ENCODE measurements at places on chromosomes 7 and 10.
A peak's percentile ranks its signal among the peaks of the same experiment; 100 is the strongest.

DNA sequence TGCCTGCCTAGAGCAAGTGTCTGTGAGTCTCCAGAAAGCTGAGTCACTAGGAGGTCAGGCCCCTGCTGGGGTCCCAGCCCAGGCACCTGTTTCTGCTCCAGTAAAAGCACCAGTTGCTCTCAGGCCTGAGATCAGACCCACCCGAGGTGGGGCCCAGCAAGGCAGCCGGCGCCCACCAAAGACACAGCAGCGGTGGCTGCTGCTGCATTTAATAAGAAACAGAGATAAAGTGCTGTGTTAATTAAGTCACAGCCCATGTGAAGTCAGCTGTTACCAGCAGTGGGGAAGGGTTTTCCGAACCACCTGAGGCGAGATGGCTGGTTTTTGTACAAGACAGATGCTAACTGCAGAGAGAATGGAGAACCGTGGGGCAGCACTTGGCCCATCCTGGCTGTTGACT is 12.1 kb upstream of the LRRC18 start:
- peaks cover 4% of the 10 kb centered on the region for H3K27me3 ChIP-seq
- no peak for DNase-seq
- no peak overlapping the region for H3K27ac ChIP-seq
- no peaks in the 10 kb centered on the region for H3K36me3 ChIP-seq

DNA sequence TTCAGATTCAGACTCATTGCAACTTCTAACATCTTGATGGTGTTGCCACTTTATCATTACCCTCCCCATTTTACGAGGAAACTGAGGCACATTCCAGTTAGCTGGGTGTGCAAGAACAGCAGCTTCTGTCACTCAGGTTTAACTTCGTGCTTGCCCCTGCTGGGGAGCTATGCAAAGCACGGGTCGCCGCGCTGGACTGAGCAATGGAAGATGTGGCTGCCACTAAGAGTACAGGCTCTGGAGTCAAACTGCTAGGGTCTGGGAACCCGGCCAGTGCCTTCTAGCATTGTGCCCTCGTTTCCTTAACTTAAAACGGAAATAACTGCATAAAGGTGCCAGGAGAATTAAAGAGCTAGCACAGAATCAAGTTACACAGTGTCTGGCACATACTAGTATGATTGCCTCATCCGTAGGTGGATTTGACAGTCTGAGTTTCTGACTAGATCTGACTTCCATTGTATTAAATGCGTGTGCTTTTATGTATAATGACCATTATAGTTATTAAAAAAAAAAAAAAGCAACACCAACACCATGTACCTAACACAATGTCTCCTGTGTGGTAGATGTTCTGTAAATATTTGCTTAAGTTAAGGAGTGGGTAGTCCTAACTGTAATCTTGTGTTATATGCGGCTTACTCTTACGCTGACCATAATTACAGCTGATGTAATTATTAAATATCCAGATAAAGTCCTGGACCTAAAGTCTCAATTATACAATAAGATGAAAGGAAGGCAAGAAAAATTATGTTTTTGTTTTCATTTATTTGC is 842 bp downstream of the ZNF22 start:
- H3K4me3 ChIP-seq: peak overlapping the region; percentile 88
- H3K36me3 ChIP-seq: peaks cover 34% of the 10 kb centered on the region
- DNase-seq: peak; percentile 70
- peaks cover 40% of the 10 kb centered on the region for H3K4me1 ChIP-seq
- no peaks in the 10 kb centered on the region for H3K27me3 ChIP-seq

- no peaks in the 10 kb centered on the region for H3K4me1 ChIP-seq
- H3K27ac ChIP-seq: no peak overlapping the region
- H3K27me3 ChIP-seq: no peaks in the 10 kb centered on the region
- H3K4me3 ChIP-seq: no peak overlapping the region
- H3K36me3 ChIP-seq: peaks cover 20% of the 10 kb centered on the region
Measured at GRCh38 chr10:6364893-6365292, 162.2 kb downstream of the PFKFB3 start.

GRCh38 chr7:31805209-31805818 is 118.3 kb downstream of the PPP1R17 start:
- no peak overlapping the region for H3K4me3 ChIP-seq
- no peaks in the 10 kb centered on the region for H3K4me1 ChIP-seq
- no peak for DNase-seq

DNA sequence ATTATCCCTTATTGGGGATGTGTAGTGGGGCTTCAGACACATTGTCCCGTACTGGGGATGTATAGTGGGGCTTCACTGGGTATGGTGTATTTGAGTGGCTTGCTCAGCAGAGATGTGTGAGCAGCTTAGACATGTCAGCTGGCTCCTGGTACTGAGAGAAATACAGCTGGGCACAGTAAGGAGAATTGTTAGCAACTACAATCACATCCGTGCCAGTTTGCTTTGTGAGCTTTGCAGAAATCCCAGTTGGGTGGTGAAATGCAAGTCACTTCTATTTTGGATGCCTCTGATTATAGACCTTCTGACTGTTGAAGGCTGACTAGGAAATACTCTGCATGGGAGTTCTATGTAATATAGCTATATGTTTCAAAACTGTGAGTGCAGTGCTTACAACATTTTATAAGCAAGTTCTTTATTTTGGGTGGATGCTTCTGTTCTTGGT is 10.8 kb downstream of the CCNY start:
- H3K27me3 ChIP-seq: no peaks in the 10 kb centered on the region
- peaks cover 12% of the 10 kb centered on the region for H3K36me3 ChIP-seq
- no peak overlapping the region for H3K27ac ChIP-seq
- H3K4me3 ChIP-seq: no peak overlapping the region

- no peak overlapping the region for H3K27ac ChIP-seq
- H3K4me1 ChIP-seq: peaks cover 7% of the 10 kb centered on the region
Measured at GRCh38 chr10:24556750-24557742, 166.6 kb downstream of the ARHGAP21 start.

- DNase-seq: no peak
- no peaks in the 10 kb centered on the region for H3K36me3 ChIP-seq
- H3K4me1 ChIP-seq: no peaks in the 10 kb centered on the region
- H3K27me3 ChIP-seq: peaks cover 8% of the 10 kb centered on the region
- no peak overlapping the region for H3K4me3 ChIP-seq
- no peak overlapping the region for H3K27ac ChIP-seq
Measured at GRCh38 chr7:111741811-111742240, 179.5 kb upstream of the IMMP2L start.

GRCh38 chr7:29109899-29110298 is 36.4 kb downstream of the CPVL start:
- no peak overlapping the region for H3K4me3 ChIP-seq
- no peak for DNase-seq
- no peak overlapping the region for H3K27ac ChIP-seq
- H3K27me3 ChIP-seq: peaks cover 39% of the 10 kb centered on the region

DNA sequence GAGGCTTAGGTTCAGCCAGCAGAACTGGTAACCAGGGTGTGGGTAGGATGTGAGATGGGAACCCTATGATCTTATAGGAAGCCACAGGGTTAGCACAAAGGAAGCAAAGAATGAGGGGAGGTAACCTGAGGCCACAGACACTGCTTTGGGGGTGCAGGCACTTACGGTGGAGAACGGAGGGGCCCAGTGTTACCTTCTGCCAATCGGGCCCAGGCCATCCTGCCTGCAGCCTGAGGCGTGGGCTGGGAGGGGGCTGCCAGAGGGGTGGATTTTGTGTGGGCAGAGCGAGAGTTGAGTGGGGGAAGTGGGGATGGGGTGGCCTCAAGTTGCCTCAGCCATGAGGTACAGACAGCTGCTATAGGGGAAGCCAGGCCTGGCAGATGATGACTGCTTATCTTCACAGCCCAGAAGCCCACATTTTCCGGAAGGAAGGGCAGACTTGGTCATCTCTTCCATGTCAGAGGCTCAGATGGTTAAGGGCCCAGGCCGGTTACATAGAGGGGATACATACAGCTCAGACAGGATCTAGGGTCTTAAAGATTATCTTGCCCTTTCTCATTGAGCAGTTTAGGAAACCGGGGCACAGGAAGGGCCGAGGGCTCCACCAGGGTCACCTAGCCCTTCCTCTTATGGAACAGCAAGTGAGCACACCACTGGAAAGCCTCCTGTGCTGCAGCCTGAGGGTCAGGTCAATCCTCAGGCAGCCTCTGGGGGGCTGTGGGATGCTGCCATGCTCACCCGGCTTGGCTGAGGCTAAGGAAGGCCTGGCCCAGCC is 24.4 kb upstream of the VSIR start:
- H3K36me3 ChIP-seq: no peaks in the 10 kb centered on the region
- H3K4me1 ChIP-seq: peaks cover 17% of the 10 kb centered on the region
- H3K4me3 ChIP-seq: no peak overlapping the region

DNA sequence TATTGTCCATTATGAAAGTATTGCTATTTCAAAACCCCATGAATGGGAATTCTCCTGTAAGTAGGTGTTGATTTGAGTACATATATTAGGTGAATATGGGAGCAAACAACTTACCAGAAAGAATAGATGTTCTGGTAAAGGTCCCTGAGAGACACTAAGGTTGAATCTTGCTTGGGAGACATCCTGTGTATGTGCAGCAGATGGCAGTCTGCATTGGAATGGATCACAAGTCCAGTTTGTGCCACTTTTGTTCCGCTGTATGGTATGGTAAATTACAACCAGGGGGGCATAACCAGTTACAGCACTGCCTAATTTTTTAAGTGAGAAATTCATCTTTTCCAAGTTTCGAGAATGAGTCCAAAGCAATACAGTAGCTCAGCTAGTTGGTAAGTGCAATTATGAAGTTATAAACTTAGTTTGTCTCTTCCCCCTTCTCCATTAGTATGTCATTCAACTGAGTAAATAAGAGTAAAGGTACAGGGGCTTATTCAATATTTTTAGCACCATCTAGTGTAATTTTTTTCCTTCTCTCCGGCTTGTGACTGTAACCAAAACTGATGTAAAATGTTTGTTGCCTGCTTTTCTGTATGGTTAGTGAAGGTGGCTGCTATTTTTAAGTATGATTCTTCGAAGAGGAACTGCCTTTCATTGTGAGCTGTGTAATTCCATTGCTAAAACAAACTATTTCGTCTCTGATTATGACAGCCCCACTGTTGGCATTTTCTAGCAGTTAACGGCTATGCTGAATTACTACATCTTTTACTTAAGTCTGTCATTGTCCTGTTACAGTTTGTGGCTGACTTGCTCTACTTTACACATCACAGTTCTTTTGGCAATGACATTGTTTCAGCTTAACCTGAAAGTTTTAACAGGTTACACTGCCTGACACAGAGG is 2.8 kb downstream of the MCU start:
- H3K36me3 ChIP-seq: no peaks in the 10 kb centered on the region
- peaks cover 30% of the 10 kb centered on the region for H3K4me1 ChIP-seq
- no peak overlapping the region for H3K4me3 ChIP-seq
- H3K27me3 ChIP-seq: peaks cover 5% of the 10 kb centered on the region
- no peak for DNase-seq

DNA sequence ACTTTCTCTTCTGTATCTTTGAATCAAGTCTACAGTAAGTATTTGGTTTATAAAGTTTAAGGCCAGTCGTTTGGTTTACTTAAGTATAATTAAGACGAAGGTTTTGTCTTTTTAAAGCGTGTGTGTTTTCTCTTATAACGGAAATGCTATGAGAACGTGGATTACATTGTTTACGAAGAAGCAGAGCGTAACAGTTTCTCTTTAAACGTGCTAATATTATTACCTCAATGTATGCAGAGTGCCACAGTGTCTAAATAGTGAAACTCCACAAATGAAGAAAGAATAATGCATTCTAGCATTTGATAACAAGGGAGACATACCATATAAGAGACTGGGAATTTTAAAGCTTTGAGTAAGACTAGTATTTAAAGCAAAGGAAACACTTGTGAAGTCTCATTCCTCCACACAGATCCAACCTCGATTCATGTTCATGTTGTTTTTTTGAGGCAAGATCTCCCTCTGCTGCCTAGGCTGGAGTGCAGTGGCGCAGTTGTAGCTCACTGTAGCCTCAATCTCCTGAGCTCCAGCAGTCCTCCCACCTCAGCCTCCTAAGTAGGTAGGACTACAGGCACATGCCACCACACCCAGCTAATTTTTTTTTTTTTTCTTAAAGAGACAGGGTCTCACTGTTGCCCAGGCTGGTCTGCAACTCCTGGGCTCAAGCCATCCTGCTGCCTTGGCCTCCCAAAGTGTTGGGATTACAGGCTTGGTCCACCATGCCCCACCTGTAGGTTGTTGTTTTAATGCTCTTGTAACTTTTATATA is 75.1 kb downstream of the ANKRD61 start:
- peak overlapping the region; percentile 89 for H3K4me3 ChIP-seq
- peak overlapping the region; percentile 93 for H3K27ac ChIP-seq
- H3K4me1 ChIP-seq: peaks cover 33% of the 10 kb centered on the region
- DNase-seq: peak; percentile 61
- peaks cover 10% of the 10 kb centered on the region for H3K36me3 ChIP-seq
- H3K27me3 ChIP-seq: no peaks in the 10 kb centered on the region

- peaks cover 2% of the 10 kb centered on the region for H3K36me3 ChIP-seq
- H3K27ac ChIP-seq: no peak overlapping the region
- no peak overlapping the region for H3K4me3 ChIP-seq
Measured at GRCh38 chr7:8141070-8141469, 120.9 kb downstream of the ICA1 start.

DNA sequence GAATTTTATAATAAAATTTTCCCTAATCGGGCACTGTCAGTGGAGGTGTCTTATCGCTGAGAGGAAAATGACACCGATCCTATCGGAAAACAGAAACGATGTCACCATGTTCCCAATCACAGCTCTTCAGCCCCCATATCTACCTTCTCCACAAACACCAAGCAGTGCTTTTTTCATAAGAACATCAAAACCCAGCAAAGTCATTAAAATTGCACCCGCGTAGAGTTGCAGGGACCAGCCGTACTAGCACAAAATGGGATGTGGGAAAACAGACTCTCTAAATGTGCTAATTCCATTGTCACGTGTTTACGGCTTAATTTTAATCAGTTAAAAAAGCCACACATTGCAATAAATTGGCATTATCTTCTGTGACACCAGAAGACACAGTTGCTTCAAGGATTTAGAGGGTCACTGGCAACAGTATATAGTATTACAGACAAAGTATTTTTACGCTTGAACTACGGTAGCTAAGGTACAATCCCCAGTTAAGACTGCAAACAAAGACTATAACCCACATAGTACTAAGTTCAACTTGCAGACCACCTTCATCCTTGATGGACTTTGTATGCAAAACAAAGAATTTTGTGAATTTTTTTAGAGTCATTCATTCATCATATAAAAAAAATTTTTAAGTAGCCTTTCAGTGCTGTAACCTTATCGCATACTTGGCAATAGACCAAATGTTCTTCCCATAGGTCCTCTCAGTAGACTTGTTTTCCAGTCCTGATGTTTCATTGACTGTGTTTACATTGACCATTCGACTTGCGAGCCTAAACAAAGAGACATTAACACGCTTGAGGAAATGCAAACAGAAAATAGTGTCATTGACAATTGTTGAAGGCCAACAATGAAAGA is 116.0 kb downstream of the VTI1A start:
- DNase-seq: no peak
- no peak overlapping the region for H3K4me3 ChIP-seq
- H3K27ac ChIP-seq: no peak overlapping the region
- H3K4me1 ChIP-seq: no peaks in the 10 kb centered on the region

DNA sequence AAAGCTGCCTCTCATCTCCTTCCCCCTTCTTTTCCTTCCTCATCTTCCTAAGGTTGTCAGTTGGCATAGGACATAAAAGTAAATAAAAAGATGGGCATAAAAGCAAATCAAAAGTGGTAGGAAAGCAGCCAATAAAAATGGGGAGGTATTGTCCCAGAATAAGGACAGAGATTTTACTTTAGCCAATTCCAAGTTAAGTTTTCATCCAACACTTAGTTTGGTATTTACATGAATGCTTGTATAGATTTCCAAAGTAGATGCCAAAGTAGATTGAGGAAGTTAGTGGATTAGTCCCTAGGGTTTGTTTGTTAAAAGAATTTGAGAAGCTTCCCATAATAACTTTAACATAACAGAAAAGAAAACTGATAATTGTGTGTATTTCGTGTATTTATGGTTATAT is 33.7 kb downstream of the HDAC9 start:
- H3K4me1 ChIP-seq: peaks cover 4% of the 10 kb centered on the region
- H3K27me3 ChIP-seq: no peaks in the 10 kb centered on the region
- H3K4me3 ChIP-seq: no peak overlapping the region
- H3K27ac ChIP-seq: no peak overlapping the region
- DNase-seq: no peak

Data from activated CD8-positive, alpha-beta memory T cell treated with anti-CD3 and anti-CD28 coated beads, Interleukin-2, amount 10 ng/mL, durations not matched to agents 7 days and 5 days (primary cell).